PC-9 (cell line): ENCODE measurements at places on chromosomes 5 and 9. TPM values are rescaled to one million over a fixed set of nuclear protein-coding genes. Genes with fewer than 3 reads are reported as not detected.

DNA sequence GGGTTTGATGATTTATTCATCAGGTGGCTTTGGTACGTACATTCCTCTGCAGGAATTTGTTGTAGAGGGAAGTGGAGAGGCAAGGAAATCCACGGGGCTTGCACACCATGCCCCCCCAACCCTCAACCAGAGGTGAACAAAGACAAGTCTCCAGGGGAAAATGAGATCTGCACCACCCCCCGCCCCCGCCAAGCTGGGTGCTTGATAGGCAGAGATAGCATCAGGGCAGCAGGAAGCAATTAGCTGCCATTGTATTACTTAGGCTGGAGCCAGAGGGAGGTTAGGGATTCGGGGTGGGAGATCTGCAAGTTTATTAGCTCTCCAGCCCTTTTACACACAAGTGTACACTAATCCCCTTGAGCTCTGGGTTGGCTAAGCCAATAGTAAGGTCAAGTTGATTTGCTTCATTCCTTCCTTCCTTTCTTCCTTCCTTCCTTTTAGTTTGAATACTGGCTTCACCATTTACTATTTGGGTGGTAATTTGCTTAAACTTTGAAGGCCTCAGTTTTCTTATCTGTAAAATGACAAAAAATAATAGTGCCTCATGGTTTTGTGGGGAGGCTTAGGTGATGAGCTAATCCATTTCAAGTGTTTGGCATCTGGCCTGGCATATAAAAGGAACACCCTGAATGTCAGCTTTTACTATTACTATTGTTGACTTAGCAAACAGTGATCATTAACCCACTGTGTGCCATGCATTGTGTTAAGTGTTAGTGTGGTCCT lies 34.1 kb downstream of the SPRY4 start:
- DNase-seq: no peak
- no peak overlapping the region for H3K27ac ChIP-seq
- no peaks in the 10 kb centered on the region for H3K36me3 ChIP-seq
- 0 out of 2 replicates have a peak, but pooled peaks cover 5% of the 10 kb centered on the region for H3K4me1 ChIP-seq

- H3K36me3 ChIP-seq: no peaks in the 10 kb centered on the region
- DNase-seq: peak; percentile 87
- H3K4me3 ChIP-seq: peak overlapping the region; percentile 25; the same call in 1 of the 2 replicates
- no peaks in the 10 kb centered on the region for H3K27me3 ChIP-seq
- H3K27ac ChIP-seq: peak overlapping the region; percentile 97
Measured at GRCh38 chr9:128298535-128299482, 22.7 kb downstream of the SWI5 start.

DNA sequence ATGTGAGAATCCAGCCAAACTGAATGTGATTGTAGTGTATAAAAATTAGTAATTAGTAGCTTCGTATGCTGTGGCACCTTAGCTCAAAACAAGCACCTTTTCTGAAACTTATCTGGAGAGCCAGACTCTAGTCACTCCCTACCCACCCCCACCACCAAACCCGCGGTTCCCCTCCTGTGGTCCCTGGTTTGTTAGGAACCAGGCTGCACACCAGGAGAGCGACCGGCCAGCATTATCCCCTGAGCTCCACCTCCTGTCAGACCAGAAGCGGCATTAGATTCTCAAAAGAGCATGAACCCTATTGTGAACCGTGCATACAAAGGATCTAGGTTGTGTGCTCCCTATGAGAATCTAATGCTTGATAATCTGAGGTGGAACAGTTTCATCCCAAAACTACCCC lies 498.6 kb downstream of the CHSY3 start:
- no peaks in the 10 kb centered on the region for H3K27me3 ChIP-seq
- no peak overlapping the region for H3K4me3 ChIP-seq
- H3K27ac ChIP-seq: no peak overlapping the region
- peaks cover 8% of the 10 kb centered on the region; the same call in 1 of the 2 replicates for H3K4me1 ChIP-seq
- H3K36me3 ChIP-seq: no peaks in the 10 kb centered on the region

Gene NR5A1
- 0.13 and 0.15 TPM in 2 replicates for total RNA-seq

DNA sequence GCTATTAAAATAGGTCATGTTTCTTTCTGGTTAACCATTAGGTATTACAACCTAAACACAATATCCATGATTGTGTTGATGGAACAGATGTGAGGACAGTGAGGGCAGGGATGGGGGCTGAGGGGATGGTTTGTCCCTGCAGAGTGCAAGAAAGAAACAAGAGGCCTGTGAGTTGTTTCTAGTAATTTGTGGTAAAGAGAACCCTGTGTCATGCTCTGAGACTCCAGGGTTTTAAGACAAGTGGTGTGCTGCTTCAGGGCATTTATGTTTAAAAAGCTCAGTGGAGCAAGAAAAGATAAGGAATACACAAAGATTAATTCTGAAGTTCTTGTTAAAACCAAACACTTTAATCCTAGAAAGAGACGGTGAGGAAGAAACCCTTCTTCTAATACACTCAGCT lies 656.5 kb downstream of the TLE1 start:
- H3K4me3 ChIP-seq: no peak overlapping the region
- peaks cover 5% of the 10 kb centered on the region; the same call in 1 of the 2 replicates for H3K36me3 ChIP-seq
- peaks cover 5% of the 10 kb centered on the region; the same call in 1 of the 2 replicates for H3K4me1 ChIP-seq
- no peak overlapping the region for H3K27ac ChIP-seq
- H3K27me3 ChIP-seq: no peaks in the 10 kb centered on the region

GRCh38 chr9:12739014-12739652 lies 35.7 kb upstream of the LURAP1L start:
- DNase-seq: no peak
- no peaks in the 10 kb centered on the region for H3K4me1 ChIP-seq
- H3K4me3 ChIP-seq: no peak overlapping the region
- no peaks in the 10 kb centered on the region for H3K27me3 ChIP-seq
- H3K27ac ChIP-seq: no peak overlapping the region

Gene WNK2
- total RNA-seq: 44.6 and 61.3 TPM in 2 replicates

DNA sequence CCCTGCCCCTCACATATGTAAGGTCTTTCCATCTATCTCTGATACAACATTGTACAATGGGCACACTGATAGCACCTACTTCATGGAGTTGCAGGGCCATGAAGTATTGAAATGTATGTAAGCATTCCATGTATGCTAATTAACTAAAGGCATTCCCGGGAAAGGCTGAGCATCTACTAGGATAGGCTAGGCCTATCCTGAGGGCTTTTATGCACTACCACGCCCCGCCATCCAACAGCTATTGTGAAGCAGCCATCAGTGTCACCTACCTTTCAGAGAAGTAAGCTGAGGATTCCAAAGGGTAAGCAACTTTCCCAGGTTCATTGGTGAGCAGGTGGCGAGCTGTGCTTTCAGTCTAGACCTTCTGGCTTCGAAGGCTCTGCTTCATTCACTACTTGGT lies 47.6 kb downstream of the NSG2 start:
- DNase-seq: no peak
- H3K27me3 ChIP-seq: peaks cover 95% of the 10 kb centered on the region
- H3K4me1 ChIP-seq: no peaks in the 10 kb centered on the region
- H3K4me3 ChIP-seq: no peak overlapping the region

GRCh38 chr5:65073250-65073661 lies 304.5 kb downstream of the CWC27 start:
- H3K4me3 ChIP-seq: no peak overlapping the region
- no peak for DNase-seq
- no peaks in the 10 kb centered on the region for H3K36me3 ChIP-seq
- H3K27ac ChIP-seq: no peak overlapping the region

- no peaks in the 10 kb centered on the region for H3K27me3 ChIP-seq
- peak; percentile 25 for DNase-seq
- H3K4me3 ChIP-seq: no peak overlapping the region
- H3K36me3 ChIP-seq: no peaks in the 10 kb centered on the region
Measured at GRCh38 chr5:40860711-40861110, 19.5 kb downstream of the CARD6 start.

GRCh38 chr9:133932181-133932580 lies 59.9 kb downstream of the VAV2 start:
- no peaks in the 10 kb centered on the region for H3K4me1 ChIP-seq
- H3K27ac ChIP-seq: no peak overlapping the region
- no peaks in the 10 kb centered on the region for H3K36me3 ChIP-seq
- H3K27me3 ChIP-seq: no peaks in the 10 kb centered on the region
- no peak overlapping the region for H3K4me3 ChIP-seq

Gene COL5A1
- 15.2 and 32.8 TPM in 2 replicates for total RNA-seq

DNA sequence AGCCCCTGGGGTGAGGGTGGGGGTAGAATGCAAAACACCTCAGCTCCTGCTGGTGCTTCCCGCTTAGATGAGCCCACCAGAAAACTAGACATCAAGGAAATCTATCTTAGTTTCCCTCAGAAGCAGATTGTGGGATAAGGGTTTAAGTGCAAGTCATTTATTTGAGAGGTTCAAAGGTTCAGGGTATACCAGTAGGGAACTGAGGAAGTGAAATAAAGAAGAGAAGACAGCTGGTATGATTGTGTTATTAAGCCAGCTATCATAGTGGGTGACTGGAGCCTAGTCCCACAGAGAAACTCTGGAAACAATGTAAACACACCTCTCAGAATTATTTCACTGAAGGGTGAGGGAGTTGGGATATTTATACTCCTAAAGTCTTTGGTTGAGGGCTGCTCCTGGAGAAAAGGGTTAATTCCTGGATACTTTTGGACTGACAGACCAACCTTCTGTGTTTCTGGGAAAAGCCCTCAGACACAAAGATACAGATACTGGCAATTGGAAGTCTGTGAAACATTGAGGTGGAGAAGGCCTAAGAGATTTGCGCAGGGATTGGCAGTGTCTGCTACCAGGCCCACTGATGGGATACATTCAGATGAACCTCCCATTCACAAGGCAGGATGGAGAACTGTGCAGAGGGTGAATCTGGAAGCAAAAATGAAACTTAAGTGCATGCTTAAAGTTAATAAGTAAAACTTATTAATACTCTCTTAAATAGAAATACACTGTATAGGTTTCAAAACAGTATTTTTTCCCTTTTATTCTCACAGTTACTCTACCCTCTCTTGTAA lies 6.4 kb upstream of the DCTN4 start:
- no peak for DNase-seq
- H3K36me3 ChIP-seq: no peaks in the 10 kb centered on the region
- no peak overlapping the region for H3K27ac ChIP-seq
- H3K27me3 ChIP-seq: peaks cover 3% of the 10 kb centered on the region; the same call in 1 of the 2 replicates
- no peak overlapping the region for H3K4me3 ChIP-seq
- H3K4me1 ChIP-seq: peaks cover 9% of the 10 kb centered on the region

- no peak overlapping the region for H3K27ac ChIP-seq
- no peak overlapping the region for H3K4me3 ChIP-seq
- H3K27me3 ChIP-seq: no peaks in the 10 kb centered on the region
- H3K4me1 ChIP-seq: peaks cover 14% of the 10 kb centered on the region; the same call in 1 of the 2 replicates
Measured at GRCh38 chr5:173941102-173941501, 47.9 kb upstream of the C5orf47 start.

DNA sequence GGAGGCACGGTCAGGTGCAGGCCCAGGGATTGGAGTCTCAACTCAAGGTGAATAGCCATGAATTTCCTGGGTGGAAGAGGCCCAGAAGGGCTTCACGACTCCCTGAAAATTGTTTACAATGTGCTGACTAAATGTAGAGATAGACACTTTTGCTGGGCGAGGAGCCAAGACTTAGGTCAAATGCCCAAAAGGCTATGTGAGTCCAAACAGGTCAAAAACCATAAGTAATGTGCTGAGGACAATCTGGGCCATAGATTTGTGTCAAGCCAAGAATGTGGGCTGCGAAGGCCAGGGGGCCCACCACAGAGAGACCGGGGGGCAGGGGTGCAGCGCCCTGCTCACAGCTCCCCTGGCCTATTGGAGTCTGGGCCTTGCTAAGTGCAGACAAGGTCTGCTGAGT lies 197.8 kb downstream of the HSPA4 start:
- H3K27ac ChIP-seq: no peak overlapping the region
- DNase-seq: no peak
- no peak overlapping the region for H3K4me3 ChIP-seq
- H3K36me3 ChIP-seq: no peaks in the 10 kb centered on the region
- H3K4me1 ChIP-seq: peaks cover 31% of the 10 kb centered on the region
- no peaks in the 10 kb centered on the region for H3K27me3 ChIP-seq

- no peaks in the 10 kb centered on the region for H3K27me3 ChIP-seq
- DNase-seq: no peak
- peaks cover 3% of the 10 kb centered on the region; the same call in 1 of the 2 replicates for H3K36me3 ChIP-seq
- H3K4me3 ChIP-seq: no peak overlapping the region
Measured at GRCh38 chr9:112038017-112038408, 137.1 kb downstream of the SUSD1 start.

DNA sequence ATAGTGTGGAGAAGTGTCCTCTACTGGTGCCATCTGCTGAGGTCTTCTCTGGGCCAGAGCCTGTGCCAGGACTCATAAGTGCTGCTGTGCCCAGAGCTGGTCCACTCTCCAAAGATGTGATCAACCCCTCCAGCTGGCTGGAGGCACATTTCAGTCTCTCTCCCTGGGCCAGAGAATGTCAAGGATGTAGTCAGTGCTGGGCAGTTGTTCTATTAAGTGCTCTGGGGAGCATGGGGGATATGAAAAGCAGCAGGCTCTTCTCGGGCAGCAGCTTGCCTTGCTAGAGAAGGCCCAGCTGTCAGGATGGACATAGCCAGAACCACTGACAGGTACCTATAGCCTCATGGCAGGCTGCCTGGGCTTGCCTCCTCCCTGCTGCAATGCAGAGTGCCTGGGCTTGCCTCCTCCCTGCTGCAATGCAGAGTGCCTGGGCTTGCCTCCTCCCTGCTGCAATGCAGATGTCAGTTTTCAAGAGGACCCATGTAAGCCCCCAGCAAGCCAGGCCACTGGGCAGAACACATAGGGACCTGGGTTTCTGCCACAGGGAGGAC lies 157.2 kb upstream of the PANK3 start:
- no peak overlapping the region for H3K4me3 ChIP-seq
- H3K27me3 ChIP-seq: peaks cover 61% of the 10 kb centered on the region
- no peaks in the 10 kb centered on the region for H3K36me3 ChIP-seq
- no peaks in the 10 kb centered on the region for H3K4me1 ChIP-seq
- no peak overlapping the region for H3K27ac ChIP-seq

DNA sequence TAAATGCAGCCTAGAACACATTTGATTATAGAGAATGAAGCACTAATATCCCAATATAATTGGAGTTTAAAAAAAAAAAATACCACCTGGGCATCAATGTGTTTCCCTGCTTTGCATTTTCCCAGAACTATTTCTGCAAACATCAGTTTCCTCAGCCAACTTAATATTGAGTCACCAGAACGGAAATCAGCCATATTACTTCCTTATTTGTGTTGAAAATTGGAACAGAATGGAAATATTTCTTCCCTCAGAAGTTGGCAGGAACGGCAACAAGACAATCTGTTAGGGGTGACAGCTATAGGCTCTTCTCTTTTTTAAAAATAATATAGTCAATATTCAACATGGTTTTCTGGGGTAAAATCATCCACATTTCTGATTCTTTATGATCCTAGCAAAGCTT lies 4.0 kb downstream of the MFAP3 start:
- no peak for DNase-seq
- H3K27me3 ChIP-seq: no peaks in the 10 kb centered on the region
- no peak overlapping the region for H3K27ac ChIP-seq
- H3K4me1 ChIP-seq: peaks cover 11% of the 10 kb centered on the region
- no peaks in the 10 kb centered on the region for H3K36me3 ChIP-seq

GRCh38 chr5:145237843-145238242 lies 597.3 kb downstream of the PRELID2 start:
- no peaks in the 10 kb centered on the region for H3K36me3 ChIP-seq
- no peaks in the 10 kb centered on the region for H3K27me3 ChIP-seq
- no peak overlapping the region for H3K4me3 ChIP-seq
- DNase-seq: peak; percentile 37
- H3K4me1 ChIP-seq: no peaks in the 10 kb centered on the region
